Activated naive CD4-positive, alpha-beta T cell (primary cell): ENCODE measurements at places on chromosomes 3 and 15.

DNA sequence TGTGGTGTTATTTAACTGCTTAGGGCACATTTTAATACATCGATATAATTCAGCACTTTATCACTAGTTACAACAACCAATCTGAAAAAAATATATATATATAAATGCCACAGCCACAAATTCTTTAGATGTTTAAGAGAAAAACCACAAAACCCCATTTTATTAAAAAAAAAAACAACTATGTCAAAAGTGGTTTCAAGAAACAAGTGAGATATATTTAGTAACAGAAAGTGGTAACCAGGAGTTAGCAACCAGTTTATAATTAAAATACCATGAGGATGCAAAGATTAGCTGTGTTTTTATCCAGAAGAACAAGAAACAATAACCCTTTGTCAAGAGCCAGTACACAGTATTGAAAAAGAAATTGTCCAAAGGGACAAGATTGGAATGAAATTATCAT is 14.8 kb upstream of the DIPK2A start:
- DNase-seq = no peak

- DNase-seq = no peak
Observed at GRCh38 chr3:174531262-174531982, 327.7 kb upstream of the NAALADL2 start.

- DNase-seq = no peak
Observed at GRCh38 chr3:99509224-99509623, 129.2 kb upstream of the COL8A1 start.

GRCh38 chr3:77281721-77282120 is 241.8 kb downstream of the ROBO2 start:
- DNase-seq = no peak

GRCh38 chr15:40085266-40085665 is 23.4 kb downstream of the BMF start:
- DNase-seq = no peak

GRCh38 chr3:41997702-41998550 is 36.0 kb upstream of the ULK4 start:
- DNase-seq = no peak

DNA sequence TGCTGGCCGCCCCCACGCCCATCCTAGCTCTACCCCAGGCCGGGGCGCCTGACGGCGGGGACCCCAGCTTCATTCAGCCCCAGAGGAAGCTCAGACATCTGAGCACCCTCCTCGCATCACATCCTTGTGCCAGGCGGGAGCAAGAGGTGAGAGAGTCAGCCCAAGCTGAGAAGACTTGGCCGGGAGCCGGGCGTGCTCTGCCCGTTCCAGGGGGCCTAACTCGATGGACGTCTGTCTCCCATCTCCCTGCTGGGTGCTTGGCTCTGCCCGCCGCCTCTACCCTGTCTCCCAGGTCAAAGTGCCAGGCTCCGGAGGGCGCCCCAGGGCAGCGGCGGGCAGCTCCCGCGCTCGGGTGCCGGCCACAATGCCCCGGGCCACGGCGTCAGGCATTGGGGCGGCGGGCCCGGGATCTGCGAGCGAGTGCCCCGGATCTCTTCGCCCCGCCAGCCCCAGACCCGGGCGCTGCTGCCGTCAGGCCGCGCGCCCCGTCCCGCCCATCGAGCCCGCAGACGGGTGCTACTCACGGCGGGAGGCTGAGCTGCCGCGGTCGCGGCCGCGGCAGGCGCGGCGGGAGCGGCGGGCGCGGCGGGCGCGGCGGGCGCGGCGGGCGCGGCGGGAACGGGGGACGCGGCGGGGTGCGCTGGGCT is 388 bp downstream of the DAPK2 start:
- no peak for DNase-seq

GRCh38 chr3:23811919-23812318 is 6.2 kb downstream of the UBE2E1 start:
- DNase-seq = no peak

DNA sequence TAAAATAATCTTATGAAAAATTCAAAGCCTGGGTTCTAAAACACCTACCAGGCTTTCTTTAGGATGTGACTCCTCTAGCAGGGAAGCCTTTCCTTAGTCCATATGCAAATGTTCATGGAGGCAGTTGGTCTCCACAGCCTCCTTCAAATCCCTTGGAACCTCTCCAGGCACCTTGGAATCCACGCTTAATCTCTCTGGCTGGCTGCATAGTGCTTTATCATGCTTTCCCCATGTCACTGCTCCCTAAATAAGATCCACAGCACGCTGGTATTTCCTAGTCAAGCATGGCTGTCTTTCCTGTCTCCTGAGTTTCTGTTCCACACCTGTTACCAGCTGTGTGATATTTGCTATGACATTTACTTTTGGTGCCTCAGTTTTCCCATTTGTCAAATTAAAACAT is 71.3 kb downstream of the CLSTN2 start:
- DNase-seq = no peak

GRCh38 chr15:59792359-59792758 is 103.2 kb upstream of the BNIP2 start:
- DNase-seq = peak; percentile 7

DNA sequence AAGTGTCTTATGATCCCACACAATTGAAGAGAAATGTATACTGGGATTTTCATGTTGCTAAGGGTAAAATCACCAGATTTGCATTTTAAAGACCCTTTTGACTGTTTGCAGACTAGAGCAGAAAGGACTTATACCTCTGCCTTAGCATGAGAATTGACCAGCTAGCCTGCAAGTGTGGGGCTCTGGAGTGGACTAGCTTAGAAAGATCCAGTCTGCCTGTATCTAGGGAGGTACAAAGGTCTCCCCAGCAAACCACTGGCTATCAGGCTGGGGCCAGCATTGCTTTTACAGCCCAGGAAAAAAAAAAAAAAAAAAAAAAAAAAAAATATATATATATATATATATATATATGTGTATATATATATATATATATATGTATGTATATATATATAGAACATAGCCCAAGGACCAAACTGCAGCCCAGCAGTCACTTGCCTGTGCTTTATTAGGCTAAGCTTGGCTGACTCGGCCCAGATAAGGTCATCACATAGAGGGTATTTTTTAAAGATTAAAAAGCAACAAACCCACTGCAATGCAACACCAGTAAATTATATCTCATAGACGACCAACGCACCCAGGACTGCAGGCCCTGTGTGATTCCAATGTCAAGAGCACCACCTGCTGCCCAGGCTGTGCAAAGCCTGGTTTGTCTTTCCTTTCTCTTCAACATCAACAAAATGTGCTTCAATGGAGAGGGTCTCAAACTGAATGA is 63.7 kb downstream of the DCLK3 start:
- no peak for DNase-seq

- no peak for DNase-seq
Observed at GRCh38 chr3:71045212-71045916, 538.2 kb downstream of the FOXP1 start.

GRCh38 chr3:51385621-51386091 is 565 bp downstream of the MANF start:
- no peak for DNase-seq

DNA sequence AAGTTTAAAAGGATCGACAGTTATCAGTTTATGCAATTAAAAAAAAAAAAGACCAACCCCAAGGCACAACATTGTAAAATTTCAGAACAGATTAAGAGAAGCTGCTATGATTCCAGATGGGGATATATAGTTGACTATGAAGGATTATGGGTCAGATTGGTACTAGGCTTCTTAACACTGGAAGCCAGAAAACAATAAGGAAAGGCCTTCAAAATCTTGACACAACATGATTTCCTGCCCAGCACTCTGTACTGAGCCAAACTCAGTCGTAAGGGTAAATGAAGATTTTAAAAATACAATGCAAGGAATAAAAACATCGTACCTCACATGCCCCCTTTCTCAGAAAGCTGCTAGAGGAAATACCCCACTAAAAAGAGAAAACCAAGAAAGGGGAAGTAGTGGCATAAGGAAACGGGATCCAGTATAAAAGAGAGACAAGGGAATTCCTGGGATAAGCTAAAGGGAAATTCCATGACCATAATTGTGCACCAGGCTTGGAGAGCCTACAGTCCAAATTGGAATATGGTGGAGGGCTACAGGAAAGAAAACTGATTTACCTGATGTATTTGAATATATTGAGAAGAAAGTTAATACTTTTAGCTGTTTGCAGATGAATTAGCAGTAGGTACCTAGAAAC is 27.9 kb downstream of the PIAS1 start:
- no peak for DNase-seq

DNA sequence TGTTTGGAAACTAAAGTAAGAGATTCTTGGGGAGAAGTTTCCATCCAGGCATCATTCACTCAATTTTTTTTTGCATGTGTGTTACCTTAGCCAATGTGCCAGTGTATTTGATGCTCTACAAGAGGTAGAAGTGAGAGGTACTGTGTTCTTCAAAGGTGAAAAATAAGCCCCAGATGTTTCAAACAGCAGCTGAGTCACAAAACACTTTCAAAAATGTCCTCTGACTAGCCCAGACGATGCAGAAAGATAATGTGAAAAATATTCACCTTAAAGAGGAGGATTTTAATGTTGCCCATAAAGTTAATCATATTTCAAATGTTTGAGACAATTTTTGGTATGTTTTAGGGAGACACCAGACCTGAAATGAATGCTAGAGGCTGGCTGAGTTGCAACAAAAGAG is 107.7 kb upstream of the RASGRP1 start:
- DNase-seq = no peak

- DNase-seq = no peak
Observed at GRCh38 chr3:183081459-183082183, 17.7 kb downstream of the MCCC1 start.

GRCh38 chr15:38196076-38196475 is 56.6 kb upstream of the SPRED1 start:
- no peak for DNase-seq

DNA sequence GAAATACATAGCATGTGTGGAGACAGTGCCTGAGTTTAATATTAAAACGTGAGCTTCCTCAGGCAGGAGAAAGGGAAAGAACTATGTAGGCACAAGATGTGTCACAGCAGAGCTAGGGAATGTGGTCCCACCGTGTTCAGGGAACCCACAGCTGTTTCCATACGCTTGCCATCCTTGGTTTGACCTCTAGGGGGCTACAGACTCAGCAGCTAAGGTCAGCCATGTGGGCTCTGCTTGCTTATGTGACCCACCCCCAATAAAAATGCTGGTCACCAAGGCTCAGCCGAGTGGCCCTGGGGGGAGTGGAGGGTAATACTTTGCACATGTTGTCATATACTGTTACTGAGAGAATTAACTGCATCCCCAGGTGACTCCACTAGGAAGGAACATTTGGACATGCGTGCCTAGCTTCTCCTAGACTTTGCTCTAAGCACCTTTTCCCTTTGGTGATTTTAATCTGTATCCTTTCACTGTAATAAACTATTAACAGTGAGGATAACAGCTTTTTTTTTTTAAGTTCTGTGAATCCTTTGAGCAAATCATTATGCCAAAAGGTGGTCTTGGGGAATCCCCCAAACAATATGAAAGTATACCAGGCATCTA is 3.3 kb downstream of the TUBGCP5 start:
- DNase-seq = no peak
